ENCODE measurements at places on chromosomes 16 and 17.

GRCh38 chr16:7614021-7614795 is 281.6 kb downstream of the RBFOX1 start:
- no peak for DNase-seq

DNA sequence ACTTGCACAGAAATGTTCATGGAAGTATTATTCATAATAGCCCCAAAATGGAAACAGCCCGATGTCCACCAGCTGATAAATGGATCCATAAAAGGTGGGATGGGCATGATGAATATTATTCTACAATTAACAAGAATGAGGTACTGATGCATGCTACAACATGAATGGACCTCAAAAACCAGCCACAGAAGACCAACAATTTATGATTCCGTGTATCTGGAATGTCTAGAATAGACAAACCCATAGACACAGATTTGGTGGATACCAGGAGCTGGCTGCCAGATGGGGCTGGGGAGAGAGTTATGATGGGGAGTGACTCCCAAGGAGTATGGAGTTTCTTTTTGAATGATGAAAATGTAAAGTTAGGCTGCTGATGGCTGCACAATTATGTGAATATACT is 10.8 kb upstream of the NAGLU start:
- no peak for DNase-seq

DNA sequence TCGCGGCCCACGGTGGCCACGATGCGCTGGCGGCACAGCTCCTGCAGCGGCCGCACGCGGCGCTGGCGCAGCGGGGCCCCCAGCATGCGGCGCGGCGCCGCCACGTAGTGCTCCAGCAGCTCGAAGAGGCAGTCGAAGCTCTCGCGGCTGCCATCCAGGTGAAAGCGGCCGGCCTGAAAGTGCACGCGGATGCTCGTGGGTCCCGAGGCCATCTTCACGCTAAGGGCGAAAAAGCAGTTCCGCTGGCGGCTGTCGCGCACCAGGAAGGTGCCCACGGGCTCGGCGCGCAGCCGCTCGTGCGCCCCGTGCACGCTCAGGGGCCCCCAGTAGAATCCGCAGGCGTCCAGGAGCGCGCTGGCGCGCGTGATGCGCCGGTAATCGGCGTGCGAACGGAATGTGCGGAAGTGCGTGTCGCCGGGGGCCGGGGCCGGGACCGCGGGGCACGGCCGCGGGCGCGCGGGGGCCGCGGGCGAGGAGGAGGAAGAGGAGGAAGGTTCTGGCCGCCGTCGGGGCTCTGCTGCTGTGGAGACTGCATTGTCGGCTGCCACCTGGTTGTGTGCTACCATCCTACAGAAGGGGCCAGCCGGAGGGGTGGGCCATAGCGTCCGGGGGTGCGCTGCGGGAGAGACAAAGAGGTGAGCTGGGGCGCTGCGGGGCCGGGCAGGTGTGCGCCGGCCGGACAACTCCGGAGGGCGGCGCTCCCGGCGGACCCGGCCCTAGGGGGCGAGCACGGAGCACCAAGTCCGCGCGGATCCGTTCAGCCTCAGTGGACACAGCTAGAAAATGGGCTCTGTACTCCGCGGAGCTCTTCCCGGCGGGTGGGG is 879 bp downstream of the SOCS1 start:
- peak; percentile 57 for DNase-seq

GRCh38 chr17:13323990-13324389 is 277.7 kb downstream of the HS3ST3A1 start:
- no peak for DNase-seq

GRCh38 chr17:55264278-55264644 is 499 bp upstream of the HLF start:
- no peak for DNase-seq

- no peak for DNase-seq
These were observed 30.3 kb upstream of the SRCIN1 start for GRCh38 chr17:38636054-38636453.

GRCh38 chr17:9575381-9576101 is at the start of gene STX8:
Gene STX8 (minus strand): TSS chr17:9575820. CDS start chr17:9575808, 12 bp downstream.
- DNase-seq = peak; percentile 22

DNA sequence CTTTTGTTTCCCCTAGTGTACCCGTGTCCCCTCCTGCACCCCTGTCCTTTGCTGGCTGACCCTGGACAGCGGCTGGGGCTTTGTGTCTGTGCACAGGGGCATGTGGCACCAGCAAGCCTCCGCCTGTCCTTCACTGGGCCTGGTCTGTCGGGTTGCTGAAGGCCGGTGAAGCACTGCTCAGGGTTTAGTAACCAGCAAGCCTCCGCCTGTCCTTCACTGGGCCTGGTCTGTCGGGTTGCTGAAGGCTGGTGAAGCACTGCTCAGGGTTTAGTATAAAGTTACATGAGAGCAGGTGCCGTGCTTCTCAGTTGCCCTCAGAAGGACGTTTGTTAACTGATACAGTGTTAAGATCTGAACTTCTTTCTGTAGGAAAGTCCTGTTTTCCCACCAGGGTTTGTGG is 33.8 kb downstream of the DEF8 start:
- no peak for DNase-seq

- DNase-seq = no peak
These were observed 895 bp downstream of the ANKRD40CL start for GRCh38 chr17:50766222-50767023.

DNA sequence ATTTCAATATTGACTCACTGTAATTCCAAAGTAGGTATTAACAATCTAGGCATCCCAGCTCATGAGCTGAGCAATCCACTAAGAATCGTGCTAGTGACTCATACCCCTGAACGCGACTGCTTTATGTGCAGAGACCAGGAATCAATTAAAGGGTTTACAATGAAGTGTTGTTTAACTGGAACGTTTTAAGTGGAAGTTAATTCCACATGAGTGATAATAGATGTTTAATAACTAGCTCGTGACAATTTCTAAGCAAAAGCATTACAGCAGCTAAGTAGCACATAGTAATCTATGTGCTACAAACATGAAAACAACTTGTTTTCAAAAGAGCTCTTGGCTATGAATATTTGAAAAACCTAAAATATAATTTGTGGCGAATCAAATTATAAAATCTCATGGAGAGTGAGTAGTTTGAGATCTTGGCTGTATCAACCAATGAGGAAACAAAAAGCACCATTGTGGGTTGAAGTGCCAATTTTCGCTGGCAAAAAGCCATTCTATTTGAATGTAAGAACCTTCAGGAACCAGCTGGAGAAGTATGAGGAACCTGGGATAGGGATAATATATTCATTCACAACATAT is 9.4 kb downstream of the GJC1 start:
- DNase-seq = no peak

GRCh38 chr17:47246120-47246519 is 7.5 kb upstream of the ITGB3 start:
- DNase-seq = no peak

DNA sequence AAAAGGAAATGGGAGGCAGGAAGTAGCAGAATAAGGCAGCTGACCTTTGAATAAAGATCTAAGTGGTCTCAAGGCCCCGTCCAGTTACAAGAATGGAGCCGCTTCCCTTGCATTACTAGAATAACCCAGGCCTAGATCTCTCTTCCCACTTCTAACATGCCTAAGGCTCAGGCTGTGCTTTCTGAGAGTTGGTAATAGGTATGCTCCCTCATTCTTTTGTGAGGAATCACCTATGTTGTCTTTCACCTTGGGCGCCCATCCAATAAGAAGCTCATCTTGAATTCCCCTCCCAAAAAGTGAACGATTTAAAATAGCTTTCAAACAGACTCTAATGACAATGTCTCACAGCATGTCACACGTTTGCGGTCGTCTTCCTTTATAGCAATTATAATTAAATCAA is 101.2 kb downstream of the KCNJ2 start:
- DNase-seq = no peak

DNA sequence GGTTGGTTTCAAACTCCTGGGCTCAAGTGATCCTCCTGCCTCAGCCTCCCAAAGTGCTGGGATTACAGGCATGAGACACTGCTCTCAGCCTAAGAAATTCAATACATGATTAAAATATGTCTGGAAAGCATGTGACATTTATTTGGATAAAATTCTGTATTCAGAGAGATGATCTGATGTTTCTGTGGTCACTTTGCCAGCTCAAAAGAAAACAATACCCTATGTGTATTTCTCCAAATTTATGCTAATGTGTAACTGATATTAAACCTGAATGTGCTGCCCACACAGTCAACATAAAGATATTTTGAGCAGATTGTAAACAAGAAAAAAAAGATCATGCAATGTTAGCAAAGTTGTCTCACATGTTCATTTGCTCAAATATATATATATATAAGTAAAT is 16.7 kb downstream of the C17orf67 start:
- DNase-seq = no peak

GRCh38 chr16:75764154-75764768 is 38.0 kb upstream of the CPHXL start:
- peak; percentile 56 for DNase-seq

DNA sequence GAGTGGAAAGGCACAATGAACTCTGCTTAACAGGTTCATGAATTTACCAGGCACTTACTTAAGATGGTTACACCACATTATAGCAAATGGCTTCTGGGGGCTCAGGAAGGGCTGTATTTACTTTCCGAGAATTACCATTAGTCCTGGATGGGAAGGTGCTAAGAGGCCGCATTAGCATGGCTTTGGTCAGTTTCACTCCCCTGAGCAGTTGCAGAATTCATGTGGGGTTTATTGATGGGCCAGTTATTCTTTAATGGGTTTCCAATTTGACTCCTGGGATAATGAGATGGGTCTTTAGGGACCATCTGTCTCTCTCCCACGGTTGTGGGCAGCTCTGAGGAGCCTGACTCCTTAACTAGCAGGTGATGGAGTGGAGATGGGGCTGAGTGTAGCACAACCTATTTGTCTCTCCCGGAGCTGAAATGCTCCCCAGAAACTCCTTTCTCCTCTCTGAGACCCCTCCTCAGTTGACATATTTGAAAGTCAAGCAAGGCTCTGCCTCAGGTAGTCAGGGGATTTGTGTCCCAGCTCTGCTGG is 652.5 kb downstream of the HS3ST4 start:
- no peak for DNase-seq

DNA sequence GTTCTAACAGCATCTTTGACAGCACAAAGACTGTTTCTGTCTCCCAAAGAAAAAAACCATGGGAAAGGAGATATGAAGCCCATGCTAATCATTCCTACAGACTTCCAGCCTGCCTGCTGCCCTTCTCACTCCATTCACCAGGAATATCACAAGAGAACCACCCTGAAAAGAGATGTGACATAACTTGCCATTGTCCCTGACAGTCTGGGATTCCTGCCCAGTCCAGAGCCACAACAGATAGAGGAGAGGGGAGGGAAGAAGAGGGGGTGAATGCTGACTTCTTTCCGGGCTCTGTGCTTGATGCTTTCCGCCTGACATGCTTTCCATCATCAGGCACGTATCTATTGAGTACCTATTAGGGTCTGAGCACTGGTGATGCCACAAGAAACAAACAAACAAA is 31.6 kb upstream of the ASIC2 start:
- DNase-seq = no peak

- no peak for DNase-seq
These were observed 993.5 kb downstream of the CDH8 start for GRCh38 chr16:61042737-61043136.

Measured in hematopoietic multipotent progenitor cell (in vitro differentiated cells).